Hypothalamus (tissue), 51 donors: ENCODE measurements at places on chromosomes 16 and 17.

GRCh38 chr16:22092143-22092933 lies at the start of gene VWA3A:
VWA3A (plus strand) TSS chr16:22092541; CDS start chr16:22092638, 97 bp downstream.
- DNase-seq, result no peak

DNA sequence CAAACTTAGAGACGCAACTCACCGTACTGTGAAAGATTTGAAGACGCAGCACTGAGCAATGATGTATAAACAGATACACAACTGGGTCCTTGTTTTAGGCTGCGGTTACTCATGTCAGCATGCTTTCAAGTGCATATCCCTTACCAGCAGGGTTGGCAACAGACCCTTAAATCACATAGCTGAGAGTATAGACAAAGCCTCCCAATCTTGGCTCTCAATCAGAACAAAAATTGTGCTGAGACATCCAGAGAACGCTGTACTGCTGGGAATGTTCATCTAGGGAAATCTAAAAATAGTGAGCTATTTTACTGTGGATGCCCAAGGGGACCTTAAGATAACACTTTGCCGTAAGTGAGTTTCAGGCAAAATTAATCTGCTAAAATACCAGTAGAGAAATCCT lies 84.4 kb upstream of the NUDT7 start:
- DNase-seq, result no peak

GRCh38 chr17:21530841-21531240 lies 154.7 kb downstream of the KCNJ12 start:
- DNase-seq, result no peak

GRCh38 chr17:57970710-57971109 lies 15.5 kb upstream of the CUEDC1 start:
- no peak for DNase-seq

GRCh38 chr16:85384833-85385462 lies 228.2 kb upstream of the GSE1 start:
- DNase-seq, result no peak

DNA sequence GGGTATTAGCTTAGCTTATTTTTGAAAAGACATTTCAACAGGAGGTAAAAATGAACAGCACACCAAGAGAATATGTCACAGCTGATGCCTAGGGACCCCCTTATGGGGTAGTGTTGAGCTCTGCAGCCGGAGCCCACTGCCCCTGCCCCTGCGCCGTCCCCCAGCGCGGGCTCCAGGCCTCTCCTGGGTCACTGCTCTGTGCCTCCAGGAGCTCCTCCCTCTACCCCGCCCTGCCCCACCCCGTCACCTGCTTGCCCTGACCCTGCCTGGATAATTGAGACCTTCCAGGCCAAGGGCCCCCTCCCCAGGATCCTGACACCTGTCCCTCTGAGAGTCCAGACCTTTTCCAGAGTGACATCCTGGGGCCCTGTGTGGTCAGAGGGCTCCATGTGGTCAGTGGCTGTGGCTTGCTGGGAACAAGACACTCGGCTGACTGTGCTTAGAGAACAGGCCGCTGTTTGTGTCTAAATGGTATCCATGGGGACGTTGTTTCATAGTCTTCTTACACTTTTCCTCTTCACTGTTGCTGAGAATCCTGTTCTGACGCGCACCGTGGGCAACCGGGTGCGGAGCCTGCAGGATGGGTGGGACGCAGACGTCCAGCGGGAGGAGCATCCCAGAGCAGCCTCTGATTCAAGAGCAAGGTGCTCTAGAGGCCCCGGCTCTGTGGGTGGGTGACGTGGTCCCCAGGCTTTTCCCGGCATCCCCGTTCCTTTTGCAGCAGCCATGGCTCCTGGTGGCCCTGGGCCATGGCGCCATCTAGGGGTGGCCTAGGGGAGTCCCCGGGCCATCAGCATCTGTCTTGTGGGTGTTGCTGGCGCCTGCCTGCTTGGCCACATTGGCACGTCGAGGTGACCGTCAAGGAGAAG lies 20.0 kb upstream of the WFIKKN1 start:
- no peak for DNase-seq
